ENCODE measurements at places on chromosomes 2 and 18.

DNA sequence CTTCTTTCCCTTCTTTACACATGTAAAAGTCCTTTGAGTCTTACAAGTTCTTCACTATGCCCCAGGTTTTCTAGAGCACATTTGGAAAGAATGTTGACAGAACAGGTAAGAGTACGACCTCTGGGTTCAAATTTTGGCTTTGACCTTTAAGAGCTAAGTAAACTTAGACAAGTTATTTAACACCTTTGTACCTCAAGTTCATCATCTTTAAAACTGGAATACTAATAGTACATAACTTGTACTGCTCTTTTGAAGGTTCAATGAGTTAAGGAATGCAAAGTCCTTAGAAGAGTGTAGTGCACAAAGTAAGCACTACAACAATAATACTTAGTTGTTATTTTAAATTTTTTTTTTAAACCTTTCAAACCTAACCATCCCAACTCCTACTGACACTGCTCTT is 156.6 kb downstream of the TMEFF2 start:
- DNase-seq, result no peak

- no peak for DNase-seq
Observed at GRCh38 chr18:25661831-25662230, 309.9 kb upstream of the ZNF521 start.

DNA sequence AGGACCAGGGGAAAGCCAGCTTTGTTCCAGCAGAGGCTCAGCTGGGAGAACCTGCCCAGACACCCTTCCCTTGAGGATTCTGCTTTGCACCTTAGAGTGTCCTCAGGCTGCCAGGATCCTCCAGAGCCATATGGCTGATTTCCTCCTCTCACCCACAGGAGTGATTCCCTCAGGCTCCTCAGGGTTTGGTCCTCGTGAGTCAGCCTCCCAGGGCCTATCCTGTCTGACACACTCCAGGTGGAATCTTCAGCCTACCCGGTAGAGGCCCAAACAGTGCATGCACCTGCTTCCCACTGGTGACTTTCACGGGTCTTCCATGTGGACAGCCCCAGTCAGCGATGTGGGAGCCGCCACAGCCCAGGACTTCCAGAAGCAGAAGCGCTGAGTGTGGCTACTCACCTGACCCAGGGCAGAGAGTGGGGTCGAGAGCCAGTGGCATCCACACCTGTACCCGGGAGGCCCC is 73.3 kb downstream of the TFCP2L1 start:
- no peak for DNase-seq

DNA sequence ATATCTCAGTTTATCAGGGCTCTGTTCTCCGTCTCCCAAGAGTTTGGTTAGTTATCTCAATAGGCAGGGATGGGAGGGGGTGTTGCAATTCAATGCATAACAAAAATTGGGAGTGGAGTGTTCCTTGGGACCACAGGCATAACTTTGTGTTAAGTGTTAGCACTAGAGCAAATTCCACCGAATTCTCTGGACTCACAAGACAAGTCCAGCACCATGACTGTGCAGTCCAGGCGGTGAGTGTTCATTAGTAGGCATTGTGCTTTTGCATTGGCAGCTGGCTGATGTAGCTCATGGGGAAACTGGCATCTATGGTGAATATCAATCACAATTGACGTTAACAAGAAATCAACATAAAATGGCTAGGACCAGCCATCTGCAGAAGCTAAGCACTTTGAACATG is 79.0 kb upstream of the CABLES1 start:
- DNase-seq, result no peak

- DNase-seq, result no peak
Observed at GRCh38 chr2:235747001-235747785, 253.3 kb downstream of the AGAP1 start.

DNA sequence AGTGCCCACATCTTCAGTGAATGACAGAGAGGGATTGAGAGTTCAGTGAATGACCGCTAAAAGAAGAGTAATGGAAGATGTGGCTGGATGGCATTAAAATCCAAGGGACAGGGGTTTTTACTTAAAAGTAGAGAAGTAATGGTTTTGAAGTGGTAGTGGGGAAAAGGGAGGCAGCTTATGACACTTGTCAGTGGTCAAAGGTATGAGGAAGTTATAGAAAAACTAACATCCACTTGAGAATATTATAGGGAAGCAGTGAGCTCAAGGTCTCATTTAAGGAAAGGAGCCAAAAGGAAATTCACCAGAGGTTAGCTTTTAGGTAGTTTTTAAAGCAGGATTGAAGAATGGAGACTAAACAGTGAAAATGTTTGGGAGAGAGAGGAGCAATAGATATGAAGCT is 24.3 kb downstream of the CDK15 start:
- DNase-seq, result no peak

DNA sequence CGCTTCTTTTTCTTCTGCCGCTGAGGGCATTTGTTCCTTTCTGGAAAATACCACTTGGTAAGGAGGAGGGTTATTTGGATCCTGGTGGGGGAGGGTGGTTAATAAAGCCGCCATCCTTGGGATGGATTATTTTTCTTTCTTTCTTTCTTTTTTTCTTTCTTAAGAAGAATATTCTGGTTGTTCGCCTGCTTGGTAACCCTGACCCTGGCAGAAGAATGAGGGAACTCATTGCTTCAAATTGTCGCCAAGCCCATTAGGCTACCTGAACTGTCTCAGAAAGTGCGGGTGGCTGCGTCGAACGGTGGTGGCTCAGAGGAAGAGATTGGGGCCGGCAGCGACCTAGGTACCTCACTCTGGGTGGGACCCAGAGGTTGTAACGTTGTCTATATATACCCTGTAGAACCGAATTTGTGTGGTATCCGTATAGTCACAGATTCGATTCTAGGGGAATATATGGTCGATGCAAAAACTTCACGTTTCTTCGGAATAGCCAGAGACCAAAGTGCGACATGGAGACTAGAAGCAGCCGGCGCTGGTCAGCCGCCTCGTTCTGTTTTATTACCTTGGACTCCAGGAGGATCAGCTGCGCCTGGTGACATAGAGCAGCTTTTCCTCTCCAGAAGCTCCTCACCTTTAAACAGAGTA is 1.3 kb upstream of the HOXD4 start:
- no peak for DNase-seq

- DNase-seq, result no peak
Observed at GRCh38 chr2:105784589-105784988, 39.9 kb downstream of the NCK2 start.

DNA sequence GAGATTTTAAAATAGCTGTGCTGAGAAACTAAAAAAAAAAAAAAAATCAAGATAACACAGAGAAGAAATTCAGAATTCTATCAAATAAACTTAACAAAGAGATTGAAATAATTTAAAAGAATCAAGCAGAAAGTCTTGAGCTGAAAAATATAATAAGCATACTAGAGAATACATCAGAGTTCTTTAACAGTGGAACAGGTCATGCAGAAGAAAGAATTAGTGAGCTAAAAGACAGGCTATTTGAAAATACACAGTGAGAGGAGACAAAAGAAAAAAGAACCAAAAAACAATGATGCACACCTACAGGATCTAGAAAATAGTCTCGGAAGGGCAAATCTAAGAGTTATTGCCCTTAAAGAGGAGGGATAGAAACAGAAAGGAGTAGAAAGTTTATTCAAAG is 548.1 kb downstream of the ADCYAP1 start:
- DNase-seq, result no peak

DNA sequence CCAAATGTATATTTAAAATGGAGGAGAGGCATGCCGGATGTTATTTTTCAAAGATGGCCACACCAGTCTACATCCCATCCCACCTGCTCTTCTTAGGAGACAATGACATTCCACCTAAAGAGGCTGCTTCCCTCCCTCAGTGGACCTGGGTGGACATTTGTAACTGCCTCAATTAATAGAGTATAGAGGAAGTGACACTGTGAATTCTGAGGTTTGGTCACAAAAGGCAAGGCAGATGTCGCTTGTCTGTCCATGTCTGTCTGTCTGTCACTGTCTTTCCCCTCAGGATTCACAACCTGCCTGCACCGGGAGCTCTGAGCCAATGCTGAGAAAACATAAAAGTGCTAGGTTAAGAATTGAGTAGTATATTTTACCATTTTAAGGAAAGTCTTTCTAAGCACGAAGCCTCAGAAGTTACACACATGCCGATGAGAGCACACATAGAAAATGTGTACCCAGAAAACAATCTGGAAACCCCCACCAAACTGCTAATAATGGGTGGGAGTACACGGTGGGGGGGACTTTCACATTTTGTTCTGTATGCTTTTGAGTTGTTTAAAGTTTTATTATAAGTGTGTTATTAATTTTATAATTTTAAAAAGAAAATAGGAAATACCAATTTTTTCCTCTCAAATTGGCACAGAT is 21.0 kb downstream of the MIB1 start:
- DNase-seq, result no peak

- DNase-seq, result no peak
Observed at GRCh38 chr2:127000937-127001336, 102.2 kb downstream of the TEX51 start.

GRCh38 chr2:40339026-40339425 is 112.9 kb downstream of the SLC8A1 start:
- DNase-seq, result no peak

DNA sequence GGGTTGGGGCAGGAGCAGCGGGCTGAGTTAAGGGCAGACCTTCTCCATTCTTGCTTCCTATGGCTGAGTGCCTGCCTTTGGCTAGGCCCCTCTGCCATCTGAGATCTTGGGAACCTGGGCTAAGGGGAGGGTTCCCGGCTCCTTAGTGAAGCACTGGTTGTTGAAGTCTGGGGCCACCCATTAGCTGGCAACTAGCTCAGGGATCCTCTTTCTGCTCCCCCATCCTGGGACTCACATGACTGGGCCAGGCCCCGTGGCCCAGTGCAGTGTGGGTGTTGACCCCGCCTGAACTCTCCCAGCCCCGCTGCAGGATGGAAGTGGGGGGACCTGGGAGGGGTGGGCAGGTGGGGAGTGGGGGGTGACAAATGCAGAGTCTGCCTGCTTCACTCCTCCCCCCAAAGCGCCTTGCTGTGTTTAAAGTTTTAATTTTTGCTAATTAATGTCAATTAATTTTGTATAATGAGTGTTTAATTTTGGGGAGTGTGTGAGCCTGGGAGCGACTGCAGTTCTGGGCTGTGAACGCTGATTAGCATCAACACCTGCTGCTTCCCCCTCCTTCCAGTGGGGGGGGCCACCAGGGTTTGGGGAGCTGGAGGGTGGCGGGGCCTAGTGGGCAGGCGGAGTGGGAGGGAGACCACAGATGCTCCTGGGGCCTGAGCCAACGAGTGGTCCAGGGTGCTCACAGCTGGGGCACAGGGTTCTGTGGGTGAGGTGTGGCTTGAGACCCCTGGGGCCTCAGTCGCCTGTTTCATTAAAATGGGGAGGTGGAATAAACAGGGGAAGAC is 55.2 kb downstream of the EMX1 start:
- no peak for DNase-seq

DNA sequence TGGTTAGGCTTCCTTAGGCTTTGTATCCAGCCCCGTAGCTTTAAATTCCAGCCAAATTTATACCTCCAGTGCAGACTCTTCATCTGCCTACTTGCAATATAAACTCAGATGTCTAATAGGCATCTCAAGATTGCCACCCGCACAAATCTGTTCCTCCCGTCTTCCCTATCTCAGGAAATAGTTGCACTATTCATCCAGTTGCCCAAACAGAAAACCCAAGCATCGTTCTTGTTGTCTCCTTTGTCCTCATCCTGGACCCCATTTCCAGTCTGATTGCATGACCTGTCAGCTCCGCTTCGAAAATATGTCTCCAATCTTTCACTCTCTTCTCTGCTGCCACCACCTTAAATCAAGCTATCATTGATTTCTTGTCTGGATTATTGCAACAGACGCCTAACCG is 2.3 kb downstream of the FKBP1B start:
- no peak for DNase-seq
